ENCODE measurements at places on chromosomes 1 and 21. TPM values are rescaled to one million over a fixed set of nuclear protein-coding genes. Genes with fewer than 3 reads are reported as not detected.
A peak's percentile ranks its signal among the peaks of the same experiment; 100 is the strongest.

- no peak for DNase-seq
Observed at GRCh38 chr1:62040450-62040849, 154.2 kb upstream of the L1TD1 start.

DNA sequence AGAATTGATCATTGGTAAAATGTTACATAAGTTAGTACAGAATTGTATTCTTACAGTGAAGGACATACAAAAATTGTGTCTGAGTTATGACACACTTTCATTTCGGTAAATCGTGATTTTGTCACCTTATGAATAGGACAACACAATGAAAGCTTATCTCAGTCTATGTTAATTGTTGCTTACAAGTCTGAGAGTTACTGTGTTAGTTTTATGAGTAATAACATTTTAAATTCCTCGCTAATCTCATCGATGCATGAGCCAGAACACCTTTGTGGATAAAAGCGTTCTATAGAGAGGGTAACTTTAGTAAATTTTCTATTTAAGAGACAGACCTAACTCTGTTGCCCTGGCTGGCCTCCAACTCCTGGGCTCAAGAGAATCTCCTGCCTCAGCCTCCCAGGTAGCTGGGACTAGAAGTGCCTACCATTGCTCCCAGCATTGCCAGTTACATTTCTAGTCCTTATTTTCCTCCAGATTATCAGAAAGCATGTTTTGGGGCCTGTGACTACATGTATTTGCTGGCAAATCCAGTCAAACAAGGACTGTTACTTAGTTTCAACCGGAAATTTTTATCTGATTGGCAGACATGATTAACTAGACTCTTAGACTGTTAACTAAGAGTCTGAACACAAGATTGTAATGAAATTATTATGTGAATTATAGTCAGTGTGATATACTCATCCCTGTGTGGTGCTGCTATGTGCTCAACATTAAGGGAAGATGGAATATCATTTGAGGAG lies 3.0 kb downstream of the PRRC2C start:
- no peak for DNase-seq

DNA sequence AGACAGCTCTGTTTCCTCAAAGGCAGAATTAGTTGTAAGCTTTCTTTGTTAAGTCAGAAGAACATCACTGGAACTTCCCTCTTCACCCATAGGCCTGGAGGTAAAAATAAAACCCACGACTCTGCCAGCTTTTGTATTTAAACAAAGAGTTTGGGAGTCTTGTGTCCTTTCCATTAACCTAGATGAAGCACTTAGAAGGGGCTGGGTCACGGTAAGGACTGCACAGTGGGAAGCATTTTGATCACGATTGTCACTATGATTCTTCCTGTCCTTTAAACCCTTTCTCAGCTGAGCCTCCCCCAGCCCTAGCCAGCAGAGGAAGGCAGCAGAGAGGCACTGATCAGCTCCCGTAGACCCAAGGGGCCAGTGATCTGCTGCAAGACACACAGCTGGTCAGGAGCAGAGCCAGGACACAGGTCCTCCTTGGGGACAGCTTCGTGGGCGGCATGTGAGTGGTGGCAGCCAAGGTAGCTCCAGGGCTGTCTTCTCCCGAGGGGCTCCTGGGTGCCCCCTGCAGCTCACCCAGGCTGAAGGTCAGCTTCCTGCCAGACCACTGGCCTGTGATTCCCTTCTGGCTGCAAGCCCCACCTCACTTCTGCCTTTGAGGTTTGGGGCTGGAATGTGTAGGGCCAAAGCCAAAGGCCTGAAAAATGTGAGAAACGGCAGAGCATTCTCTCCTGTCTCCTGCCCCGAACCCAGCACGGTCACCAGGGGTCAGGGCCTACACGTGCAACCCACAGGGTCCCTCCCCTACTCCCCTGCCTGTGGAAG lies 4.0 kb upstream of the LAPTM5 start:
- no peak for DNase-seq

- no peak for DNase-seq
Observed at GRCh38 chr1:158248118-158248517, 6.1 kb upstream of the CD1A start.

DNA sequence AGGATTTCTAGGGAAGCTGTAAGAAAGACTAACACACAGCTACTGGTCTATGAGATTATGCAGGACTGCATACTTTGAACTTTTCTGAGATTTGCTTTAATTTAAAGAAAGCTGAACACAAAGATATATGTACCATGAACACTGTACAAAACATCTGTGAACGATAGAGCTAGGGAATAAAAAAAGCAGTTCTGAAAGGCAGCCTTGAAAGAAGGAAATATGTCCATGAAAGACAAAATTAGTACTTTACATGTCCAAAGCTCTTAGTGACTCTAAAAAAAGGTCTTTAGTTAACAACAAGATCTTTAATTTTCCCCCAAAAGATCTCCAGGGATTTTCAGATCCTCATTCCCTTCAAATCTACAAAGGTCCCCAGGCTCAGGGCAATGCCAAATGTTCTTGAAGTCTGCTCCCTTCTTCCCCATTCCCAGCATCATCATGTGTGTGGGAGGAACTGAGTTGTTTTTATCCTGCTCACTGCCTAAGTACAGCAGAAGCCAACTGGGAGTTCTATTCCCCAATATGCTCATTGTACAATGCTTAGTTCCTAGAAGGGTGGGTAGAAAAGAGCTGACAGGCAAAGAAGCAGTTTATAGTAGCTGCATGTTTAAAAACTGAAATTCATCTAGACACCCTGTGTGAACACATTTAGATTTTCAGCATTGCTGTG lies 60.1 kb upstream of the PTCH2 start:
- peak; percentile 13 for DNase-seq

The RAB3B gene
- not detected for total RNA-seq

- DNase-seq, result no peak
Observed at GRCh38 chr1:23594927-23595353, 35.6 kb upstream of the ID3 start.

The SPATC1L gene
- 7.9 TPM for total RNA-seq

DNA sequence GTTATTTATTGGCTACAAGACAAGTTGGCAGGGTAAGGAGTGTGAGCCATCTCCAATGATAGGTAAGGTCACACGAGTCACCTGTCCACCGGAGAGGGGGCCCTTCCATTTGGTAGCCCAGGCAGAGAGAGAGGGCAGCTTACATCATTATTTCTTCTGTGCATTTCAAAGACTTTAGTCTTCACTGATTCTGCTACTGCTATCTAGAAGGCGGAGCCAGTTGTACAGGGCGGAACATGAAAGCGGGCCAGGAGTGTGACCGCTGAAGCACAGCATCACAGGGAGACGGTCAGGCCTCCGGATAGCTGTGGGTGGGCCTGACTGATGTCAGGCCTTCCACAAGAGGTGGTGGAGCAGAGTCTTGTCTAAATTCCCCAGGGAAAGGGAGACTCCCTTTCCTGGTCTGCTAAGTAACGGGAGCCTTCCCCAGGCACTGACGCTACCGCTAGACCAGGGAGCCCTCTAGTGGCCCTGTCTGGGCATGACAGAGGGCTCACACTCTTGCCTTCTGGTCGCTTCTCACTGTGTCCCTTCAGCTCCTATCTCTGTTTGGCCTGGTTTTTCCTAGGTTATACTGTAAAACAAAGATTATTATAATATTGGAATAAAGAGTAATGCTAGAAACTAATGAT lies 36.7 kb downstream of the ZNF695 start:
- no peak for DNase-seq

GRCh38 chr1:201925981-201926645 lies 20.2 kb downstream of the LMOD1 start:
- no peak for DNase-seq

The MYOG gene
- total RNA-seq, result not detected

GRCh38 chr1:159880430-159880829 lies 18.0 kb upstream of the VSIG8 start:
- no peak for DNase-seq

- DNase-seq, result no peak
Observed at GRCh38 chr1:26537951-26538352, 8.4 kb downstream of the RPS6KA1 start.
